ENCODE measurements at places on chromosomes 12 and 14.
A peak's percentile ranks its signal among the peaks of the same experiment; 100 is the strongest.

GRCh38 chr12:9406564-9407424, 198.6 kb upstream of the PZP start:
- no peak for DNase-seq

- DNase-seq: no peak
Measured at GRCh38 chr12:130192642-130193345, 30.5 kb downstream of the FZD10 start.

GRCh38 chr12:90940872-90941499, 14.0 kb downstream of the CCER1 start:
- peak; percentile 40 for DNase-seq

- DNase-seq: no peak
Measured at GRCh38 chr12:118274066-118274465, 98.6 kb downstream of the TAOK3 start.

- DNase-seq: no peak
Measured at GRCh38 chr14:66413901-66414300, 72.3 kb upstream of the CCDC196 start.
